Cardiac muscle cell (in vitro differentiated cells and primary cell): ENCODE measurements at places on chromosomes 5 and 9.

GRCh38 chr5:173866858-173867679 is 21.1 kb upstream of the CPEB4 start:
- DNase-seq, result no peak

GRCh38 chr5:57845025-57845424 is 362.4 kb upstream of the ACTBL2 start:
- DNase-seq, result peak; percentile 9

DNA sequence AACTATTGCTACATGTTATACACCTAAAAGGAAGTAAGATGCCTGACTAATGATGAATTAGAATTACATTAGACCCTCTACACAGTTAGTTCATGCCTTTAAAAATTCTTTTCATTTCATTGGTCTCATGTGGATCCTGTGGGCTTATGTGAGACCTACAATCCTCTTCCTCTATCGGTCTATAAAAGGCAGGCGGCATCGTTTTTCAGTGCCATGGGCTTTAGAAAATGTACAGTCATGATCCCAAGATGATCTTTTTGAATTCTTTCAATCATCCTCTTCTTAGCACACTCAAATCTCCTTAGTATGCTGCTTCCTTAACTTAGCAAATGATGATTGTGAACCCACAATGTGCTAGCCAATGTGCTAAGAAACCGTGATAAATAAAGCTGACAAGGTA is 193.9 kb downstream of the ZNF608 start:
- no peak for DNase-seq

GRCh38 chr9:104951487-104951886 is 23.5 kb upstream of the ABCA1 start:
- DNase-seq, result no peak

- peak; percentile 35 for DNase-seq
Observed at GRCh38 chr9:81522716-81523551, 166.4 kb downstream of the TLE1 start.

- no peak for DNase-seq
Observed at GRCh38 chr5:173306695-173307094, 21.5 kb downstream of the STC2 start.

- no peak for DNase-seq
Observed at GRCh38 chr5:21219966-21220365, 1232.0 kb upstream of the CDH18 start.

DNA sequence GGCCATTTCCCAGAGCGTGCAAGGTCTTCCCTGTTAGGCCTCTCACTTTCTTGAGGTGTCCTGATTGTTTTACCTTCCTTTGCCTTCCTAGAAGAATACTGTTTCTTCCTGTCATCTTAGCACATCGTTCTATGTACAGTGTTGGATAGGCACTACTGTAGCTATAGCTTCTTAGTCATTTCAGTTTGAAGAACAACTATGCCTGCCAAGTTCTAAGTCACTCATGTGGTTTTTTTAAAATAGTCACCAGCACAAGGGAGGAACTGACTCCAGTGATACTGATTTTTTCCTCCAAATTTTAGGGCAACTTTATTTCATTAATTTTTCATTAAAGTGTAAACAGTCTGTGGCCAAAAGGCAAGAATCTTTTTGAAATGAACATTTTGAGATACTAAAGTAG is 122.4 kb upstream of the NR5A1 start:
- DNase-seq, result peak; percentile 57
